ENCODE measurements at places on chromosomes 11 and 22.

DNA sequence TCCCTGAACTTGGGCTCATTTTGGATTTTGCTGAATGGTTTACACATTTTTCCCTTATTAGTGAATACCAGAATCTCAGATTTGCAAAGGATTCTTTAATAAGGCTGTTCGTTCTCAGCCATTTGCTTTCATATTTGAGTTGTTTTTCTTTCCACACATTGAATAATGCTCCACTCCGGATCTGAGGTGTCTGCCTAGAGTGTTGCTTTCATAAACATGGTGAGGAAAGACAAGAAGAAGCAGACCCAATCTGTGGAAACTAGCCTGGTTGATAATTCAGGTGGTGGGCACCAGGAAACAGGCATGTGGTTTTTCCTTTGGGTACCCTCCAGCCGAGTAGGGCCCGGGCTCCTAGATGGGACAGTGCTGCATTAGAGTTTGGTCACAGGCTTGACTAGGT, 35.0 kb downstream of the LDLRAD3 start:
- DNase-seq: no peak

DNA sequence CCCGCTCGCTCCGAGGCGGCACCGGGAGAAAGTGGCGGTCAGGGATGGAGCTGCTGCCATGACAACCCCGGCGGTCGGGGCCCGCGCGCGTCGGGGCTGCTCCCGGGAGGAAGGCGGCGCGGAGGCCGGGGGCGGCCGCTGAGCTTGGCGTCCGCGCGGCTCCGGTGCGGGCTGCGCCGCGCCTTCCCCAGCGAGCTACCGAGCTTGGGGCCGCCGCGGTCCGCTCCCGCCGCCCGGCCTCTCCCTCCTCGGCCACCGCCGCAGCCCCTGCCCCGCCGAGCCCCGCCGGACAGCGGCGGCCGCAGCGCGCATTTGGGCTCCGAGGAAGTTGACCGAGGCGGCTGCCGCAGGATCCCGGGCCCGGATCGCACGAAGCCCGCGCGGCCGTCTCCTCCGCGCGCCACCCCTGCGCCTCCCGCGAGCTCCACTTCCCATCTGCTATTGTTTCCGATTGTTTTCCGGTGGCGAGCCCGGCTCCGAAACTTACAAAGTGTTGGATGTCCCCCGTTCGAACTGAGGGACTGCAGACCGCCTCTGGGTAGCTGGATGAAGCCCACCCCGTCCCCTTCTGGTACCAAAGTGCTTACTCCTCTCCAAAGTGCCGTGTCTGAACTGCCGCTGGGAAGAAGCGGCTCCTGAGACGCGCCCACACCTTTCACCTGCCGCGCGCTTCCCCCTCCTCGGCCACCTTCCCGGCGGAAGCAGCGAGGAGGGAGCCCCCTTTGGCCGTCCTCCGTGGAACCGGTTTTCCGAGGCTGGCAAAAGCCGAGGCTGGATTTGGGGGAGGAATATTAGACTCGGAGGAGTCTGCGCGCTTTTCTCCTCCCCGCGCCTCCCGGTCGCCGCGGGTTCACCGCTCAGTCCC, 540.3 kb downstream of the NTM start:
- DNase-seq: no peak

DNA sequence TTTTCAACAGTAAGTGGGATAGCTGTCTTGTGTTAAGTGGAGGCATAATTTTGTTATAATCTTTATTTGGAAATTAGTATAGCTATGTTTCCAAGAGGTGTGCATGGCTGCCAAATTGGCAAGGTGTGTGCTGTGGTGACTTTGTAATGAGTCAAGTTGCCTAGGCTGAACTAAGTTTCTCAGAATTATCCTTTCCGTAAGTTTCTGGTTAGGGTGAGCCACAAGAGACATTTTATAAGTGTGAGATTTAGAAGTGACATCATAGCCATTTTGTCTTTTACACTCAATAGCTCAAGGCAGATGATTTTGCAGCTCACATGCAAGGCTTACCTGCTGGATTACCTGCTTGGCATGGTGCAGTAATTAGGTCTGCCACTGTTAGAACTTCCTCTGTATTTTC, 90.3 kb downstream of the C11orf87 start:
- no peak for DNase-seq

- no peak for DNase-seq
Measured at GRCh38 chr22:45876136-45877035, 100.6 kb downstream of the WNT7B start.

GRCh38 chr11:95695181-95695580, 94.4 kb downstream of the FAM76B start:
- DNase-seq: no peak

DNA sequence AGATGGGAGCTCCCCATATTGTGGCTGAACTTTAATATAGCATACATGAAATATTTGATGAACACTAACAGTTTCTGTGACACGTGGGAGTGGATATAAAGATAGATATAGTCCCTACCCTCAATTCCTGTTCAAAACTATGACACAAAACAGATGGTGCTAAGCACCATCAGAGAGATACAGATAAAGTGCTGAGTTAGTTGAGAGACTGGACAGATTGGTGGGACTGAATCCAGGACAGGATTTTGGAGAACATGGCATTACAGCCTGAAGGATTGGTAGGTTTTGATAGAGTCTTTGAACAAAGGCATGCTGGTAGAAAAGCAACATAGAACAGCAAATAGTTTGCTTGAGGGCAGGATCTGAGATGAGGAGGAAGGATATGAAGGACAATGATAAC, 215.1 kb upstream of the SORL1-AS1 start:
- DNase-seq: no peak

GRCh38 chr11:114162719-114163123, 103.2 kb downstream of the ZBTB16 start:
- no peak for DNase-seq

DNA sequence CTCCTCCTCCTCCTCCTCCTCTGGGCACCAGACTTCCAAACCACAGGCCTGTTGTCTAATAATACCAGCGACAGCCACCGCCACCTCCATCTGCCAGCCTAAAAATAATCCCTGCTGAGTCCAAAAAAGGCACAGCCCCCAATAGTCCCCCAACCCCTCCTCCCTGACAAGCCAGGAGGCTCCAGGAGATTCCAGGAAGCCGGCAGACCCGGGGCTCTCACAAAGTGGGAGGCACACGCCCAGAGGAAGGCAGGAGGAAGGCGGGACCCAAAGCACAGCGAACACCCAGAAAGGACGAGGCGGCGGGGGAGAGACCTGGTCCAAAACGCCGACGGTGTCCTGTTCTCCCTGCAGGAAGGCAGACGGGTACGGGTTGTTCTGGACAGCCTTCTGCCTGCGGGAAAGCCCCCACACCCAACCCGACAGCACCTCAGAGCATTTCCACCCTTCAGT, 5.9 kb downstream of the IGSF9B start:
- DNase-seq: no peak

- no peak for DNase-seq
Measured at GRCh38 chr11:5232821-5233220, 1.5 kb downstream of the HBD start.

GRCh38 chr11:112977755-112978154, 16.5 kb downstream of the NCAM1 start:
- DNase-seq: no peak

GRCh38 chr11:106344966-106345365, 267.5 kb downstream of the AASDHPPT start:
- no peak for DNase-seq

- DNase-seq: no peak
Measured at GRCh38 chr11:116352881-116353280, 419.9 kb downstream of the BUD13 start.

GRCh38 chr11:420054-420910, 5.5 kb upstream of the SIGIRR start:
- no peak for DNase-seq

- DNase-seq: no peak
Measured at GRCh38 chr11:128962896-128963295, 20.2 kb upstream of the TP53AIP1 start.

- no peak for DNase-seq
Measured at GRCh38 chr11:26028393-26028911, 303.5 kb upstream of the ANO3 start.

- no peak for DNase-seq
Measured at GRCh38 chr11:29093416-29094120, 923.3 kb downstream of the KCNA4 start.

DNA sequence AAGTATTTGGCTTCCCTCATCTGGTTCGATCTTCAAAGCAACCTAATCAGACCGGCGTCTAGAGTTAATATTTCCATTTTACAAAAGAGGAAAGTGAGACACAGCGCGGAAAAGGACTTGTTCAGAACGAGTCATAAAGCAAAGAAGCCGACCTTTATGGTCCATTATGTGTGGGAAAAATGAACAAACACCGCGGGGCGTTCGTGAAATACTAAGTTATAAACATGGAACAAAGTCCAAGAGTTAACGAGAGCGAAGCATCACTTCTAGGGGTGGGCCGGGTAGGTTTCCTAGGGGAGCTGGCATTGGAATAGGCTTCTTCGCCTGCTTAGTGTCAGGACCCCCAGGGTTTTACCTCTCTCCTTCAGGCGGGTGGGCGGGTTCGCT, 575 bp downstream of the DUSP18 start:
- DNase-seq: no peak

DNA sequence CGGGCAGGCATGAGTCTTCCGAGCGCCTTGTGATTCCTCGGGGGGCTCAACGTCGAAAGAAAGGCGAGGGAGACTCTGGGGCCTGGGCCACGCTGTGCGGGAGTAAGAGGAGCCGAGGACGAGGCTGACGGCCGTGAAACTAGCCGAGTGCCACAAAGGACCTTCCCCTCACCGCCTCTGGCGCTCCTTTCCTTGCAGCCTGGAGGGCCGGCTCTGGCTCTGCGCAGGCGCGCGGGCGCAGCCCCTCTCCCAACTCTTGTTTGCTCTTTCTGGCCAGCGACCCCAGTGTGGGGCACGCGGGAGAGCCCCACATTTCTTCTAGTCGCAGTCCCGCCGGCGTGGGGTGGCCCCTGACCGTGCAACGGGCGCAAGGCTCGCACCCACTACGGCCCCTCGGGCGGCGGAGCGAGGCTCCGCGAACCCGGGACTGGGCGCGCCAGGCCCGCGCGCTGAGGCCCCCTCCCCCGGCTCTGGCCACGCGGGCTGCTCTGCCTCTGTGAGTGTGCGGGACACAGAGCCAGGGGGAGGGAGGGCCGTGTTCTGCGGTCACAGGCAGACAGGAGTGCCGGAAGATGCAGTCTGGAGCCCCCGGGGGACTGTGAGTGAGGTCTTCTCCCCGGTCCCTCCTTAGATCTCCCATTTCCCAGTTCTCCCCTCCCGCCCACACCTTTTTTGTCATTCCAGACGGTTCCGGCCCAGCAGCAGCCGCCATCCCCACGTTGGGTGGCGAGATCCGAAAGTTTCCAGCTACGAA, 1.0 kb upstream of the TOB2 start:
- peak; percentile 51 for DNase-seq

DNA sequence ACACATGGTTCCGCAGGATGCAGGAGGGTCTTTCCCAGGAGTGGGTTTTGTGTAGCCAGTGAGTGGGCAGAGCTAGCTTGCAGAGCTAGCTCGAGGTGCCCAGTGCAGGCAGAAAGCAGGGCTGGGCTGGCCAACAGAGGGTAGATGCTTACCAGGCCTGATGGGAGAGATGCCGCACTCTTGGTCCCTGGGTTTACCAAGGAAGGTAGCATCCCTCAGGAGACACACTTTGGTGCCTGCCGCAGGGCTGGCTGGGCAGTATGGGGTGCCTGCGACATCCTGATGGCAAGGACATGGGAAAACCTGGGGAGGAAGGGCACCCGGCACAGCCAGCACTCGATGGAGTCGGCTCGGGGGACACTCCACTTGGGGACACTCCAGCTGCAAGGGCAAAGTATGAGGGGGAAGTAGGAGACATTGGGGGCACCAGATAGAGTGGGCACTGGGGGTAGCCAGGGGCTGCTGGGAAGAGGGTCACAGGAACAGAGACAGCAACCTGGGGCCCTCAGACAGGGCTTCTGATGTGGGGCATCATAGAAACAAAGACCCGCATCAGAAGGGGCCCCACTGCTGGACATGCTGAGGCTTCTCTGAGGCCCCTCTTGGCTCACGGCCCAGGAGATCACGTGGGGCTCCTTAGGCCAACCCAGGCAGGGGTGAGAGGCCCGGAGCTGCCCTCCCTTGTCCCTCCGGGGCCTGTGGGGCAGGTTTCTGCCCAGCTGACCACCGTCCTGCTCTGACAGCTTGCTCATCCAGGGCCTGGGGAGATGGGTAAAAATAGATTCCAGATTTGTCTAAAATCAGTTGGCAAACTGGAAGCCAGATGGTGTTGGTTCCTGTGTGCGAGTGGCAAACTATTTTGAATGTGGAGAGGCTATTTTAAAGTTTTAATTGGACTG, 89.8 kb downstream of the MORC2 start:
- DNase-seq: no peak

- DNase-seq: no peak
Measured at GRCh38 chr11:59528711-59529110, 17.4 kb downstream of the OR4D9 start.

DNA sequence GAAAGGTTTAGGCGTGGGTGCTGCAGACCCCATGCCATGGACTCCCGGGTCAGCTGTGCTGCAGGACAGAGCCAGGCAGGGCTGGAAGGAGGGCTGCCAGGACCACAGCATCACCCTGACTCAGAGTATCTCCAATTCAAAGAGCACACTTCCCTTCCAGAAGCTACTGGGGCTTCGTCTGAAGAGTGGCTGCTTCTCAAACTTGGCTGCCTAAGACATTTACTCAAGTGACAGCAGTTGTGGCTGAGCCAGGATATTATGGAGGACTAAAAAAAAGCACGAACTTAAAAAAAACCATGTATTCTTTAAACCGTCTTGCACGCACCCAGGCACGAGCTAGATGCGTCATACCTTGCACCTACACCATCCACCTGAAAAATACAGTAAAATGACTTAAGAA, 13.0 kb upstream of the BID start:
- DNase-seq: no peak

DNA sequence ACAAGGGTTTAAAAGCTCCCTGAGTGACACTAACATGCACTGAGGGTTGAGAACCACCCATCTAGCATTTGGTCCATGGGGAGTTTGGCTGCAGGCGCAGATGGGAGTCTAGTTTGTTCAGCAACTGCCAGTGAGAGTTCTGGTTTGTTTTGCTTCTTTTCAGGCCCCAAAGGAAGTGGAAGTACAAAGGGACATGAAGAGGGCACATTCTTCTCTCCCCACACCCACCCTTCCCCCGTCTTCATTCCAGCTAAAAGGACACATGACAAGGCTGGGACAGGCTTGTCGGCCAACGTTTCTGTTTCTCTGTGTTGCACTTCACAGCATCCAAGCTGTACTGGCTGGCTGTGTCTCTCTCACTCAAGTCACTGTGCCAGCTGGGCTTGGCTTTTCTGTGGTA, 8.2 kb upstream of the ENDOD1 start:
- DNase-seq: no peak

DNA sequence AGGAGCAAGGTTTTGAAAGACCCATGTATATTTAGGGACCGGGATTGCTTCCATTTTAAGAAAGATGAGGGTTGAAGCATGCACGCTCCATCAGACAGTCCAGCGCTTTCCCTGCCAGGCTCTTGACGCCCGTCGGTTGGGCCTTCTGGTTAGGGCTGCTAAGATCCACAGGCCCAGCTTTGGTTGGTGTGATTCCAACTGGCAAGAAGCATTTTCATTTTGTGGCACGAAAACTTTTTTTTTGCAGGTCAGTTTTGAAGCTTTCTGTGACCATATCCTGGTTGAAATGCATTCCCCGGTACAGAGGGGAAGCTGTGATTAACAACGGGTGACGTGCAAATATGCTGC, 34.3 kb upstream of the MPPED1 start:
- DNase-seq: no peak

- DNase-seq: no peak
Measured at GRCh38 chr22:19035474-19036228, 86.6 kb downstream of the DGCR2 start.

- peak; percentile 61 for DNase-seq
Measured at GRCh38 chr22:38513063-38513462, 7.0 kb upstream of the DDX17 start.
